Stimulated activated CD4-positive, alpha-beta T cell treated with anti-CD3 and anti-CD28 coated beads, Interleukin-4, amount 100 ng/mL, for 24 hours (primary cell): ENCODE measurements at places on chromosomes 13 and 19.

DNA sequence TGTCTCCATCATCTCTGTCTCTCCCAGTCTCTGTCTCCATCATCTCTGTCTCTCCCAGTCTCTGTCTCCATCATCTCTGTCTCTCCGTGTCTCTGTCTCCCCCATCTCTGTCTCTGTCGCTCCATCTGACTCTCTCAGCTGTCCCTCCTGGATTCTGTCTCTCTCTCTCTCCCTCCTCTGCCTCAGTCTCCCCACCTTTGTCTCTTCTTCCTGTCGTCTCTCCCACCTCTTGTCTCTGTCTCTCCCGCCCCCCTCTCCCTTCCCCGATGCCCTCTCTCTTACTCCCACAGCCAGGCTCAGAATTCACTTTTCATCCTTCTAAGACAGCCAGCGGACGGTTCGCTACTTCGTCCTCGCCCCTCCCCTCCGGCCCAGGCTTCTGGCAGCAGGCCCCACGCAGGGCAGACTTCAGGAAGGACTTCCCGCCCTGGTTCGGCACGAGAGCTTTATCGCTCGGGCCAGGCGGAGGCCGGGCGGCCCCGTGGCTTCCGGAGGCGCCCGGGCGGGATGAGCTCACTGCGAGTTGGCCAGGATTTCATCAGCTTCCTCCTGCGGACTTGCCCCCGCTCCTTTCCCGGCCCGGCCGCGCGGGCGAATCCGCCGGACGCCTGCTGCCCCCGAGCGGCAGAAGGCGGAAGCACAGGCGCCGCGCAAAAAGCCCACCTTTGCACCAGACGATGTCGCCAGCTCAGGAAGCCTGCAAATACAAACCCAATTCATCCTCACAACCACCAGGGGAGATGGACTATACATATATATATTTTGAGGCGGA lies 12.4 kb upstream of the CCDC9 start:
- DNase-seq = peak; percentile 91

DNA sequence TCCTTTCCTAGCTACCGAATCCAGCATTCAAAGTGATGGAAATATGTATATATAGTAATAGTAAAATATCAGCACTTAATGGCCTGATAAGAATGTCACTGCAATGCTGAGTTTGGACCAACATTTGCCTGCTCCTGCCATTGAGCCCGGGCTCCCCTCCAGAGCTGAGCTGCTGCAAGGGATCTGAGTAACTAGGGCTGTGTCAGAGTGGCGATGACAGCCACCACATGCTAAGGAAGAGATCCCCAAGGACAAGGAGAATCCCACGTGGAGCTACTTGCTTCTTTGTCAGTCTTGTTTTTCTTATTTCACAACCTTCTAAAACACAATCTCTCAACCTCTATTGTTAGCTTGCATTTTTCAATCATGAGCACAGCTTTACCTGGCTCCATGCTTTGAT lies 19.5 kb upstream of the ALOX5AP start:
- no peak for DNase-seq

DNA sequence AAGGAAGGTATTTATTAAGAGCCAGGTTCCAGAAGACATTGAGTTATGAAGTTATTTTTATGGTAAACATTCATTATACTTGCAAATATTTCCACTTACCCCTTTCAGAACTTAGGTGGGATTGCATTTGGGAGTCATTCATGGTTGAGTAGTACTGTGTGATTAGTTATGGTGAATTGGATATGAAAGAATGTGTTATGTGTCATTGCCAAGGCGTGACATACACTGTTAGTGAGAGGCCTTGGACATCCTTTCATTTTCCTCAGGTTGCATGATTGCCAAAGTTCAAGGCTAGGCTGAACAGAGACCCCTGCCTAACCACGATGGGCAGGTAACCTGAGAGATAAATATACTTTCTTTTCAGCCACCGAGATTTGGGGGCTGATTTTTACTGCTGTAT lies 40.9 kb upstream of the MYO16 start:
- no peak for DNase-seq

- no peak for DNase-seq
These were observed 13.4 kb upstream of the RANBP3 start for GRCh38 chr19:5991244-5991838.

GRCh38 chr13:74796157-74796556 lies 662.0 kb upstream of the KLF12 start:
- no peak for DNase-seq
